ENCODE measurements at places on chromosomes 2 and 18. TPM values are rescaled to one million over a fixed set of nuclear protein-coding genes. Genes with fewer than 3 reads are reported as not detected.

CGREF1 gene
- total RNA-seq: 8.5 TPM

UGT1A3 gene
- total RNA-seq: 0.19 TPM

FAM228A gene
- total RNA-seq: not detected

PLB1 gene
- 1.8 TPM for total RNA-seq

L3MBTL4 gene
- total RNA-seq: not detected

LOXHD1 gene
- not detected for total RNA-seq

PSMA8 gene
- total RNA-seq: not detected

PNPT1 gene
- 24.6 TPM for total RNA-seq

STK17B gene
- total RNA-seq: 6.3 TPM

DSG1 gene
- total RNA-seq: not detected

TMEM214 gene
- total RNA-seq: 73.3 TPM

HOXD13 gene
- 0.24 TPM for total RNA-seq

ELOA2 gene
- total RNA-seq: not detected

GAREM2 gene
- total RNA-seq: 10.3 TPM

CAPN14 gene
- total RNA-seq: not detected

GATA6 gene
- total RNA-seq: 1.6 TPM

IL1R2 gene
- total RNA-seq: 0.63 TPM

IL18R1 gene
- total RNA-seq: 0.72 TPM

CDKL4 gene
- not detected for total RNA-seq

HOXD11 gene
- total RNA-seq: 6.7 TPM

SPP2 gene
- total RNA-seq: not detected

IL37 gene
- total RNA-seq: not detected
